ENCODE measurements at places on chromosomes 5 and 9.

DNA sequence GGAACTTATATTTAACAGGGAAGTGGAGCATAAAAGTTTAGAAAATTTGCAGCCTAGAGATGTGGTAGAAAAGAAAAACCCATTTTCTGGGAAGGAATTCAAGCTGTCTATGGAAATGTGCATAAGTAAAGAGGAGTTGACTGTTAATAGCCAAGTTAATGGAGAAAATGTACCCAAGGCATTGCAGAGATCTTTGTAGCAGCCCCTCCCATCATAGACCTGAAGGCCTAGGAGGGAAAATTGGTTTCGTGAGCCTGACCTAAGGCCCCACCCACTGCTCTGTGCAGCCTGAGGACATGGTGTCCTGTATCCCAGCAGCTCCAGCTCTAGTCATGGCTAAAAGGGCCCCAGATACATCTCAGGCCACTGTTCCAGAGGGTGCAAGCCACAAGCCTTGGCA lies 772.4 kb upstream of the RIOK2 start:
- DNase-seq = no peak

DNA sequence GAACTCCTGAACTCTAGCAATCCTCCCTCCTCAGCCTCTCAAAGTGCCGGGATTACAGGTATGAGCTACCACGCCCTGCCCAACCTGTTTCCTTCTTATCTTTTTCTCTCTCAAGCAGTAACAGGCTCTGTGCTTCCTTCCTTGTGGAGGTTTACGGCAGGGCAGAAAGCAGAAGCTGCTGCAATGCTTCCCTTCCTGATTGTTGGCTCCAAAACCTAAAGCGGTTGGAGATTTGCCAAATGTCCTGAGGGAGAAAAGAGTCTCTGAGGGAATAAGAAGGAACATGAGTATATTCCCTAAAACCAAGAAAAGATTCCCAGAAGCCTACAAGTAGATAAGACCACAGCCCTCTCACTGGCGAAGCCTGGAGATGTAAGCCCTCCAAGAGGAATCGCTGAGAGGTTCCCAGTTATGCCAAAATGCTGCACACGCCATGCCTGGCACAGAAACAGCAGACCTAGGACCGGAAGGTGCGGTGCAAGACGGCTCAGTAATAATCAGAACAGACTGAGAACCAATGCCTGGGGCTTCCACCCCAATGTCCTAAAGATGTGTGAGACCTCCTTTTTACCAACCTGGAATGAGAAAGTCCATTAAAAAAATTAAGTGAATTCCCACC lies 73.2 kb downstream of the APTX start:
- DNase-seq = peak; percentile 36

GRCh38 chr9:112819635-112820496 lies 69.3 kb downstream of the SNX30 start:
- DNase-seq = peak; percentile 57

- DNase-seq = no peak
Measured at GRCh38 chr5:140977003-140977402, 10.7 kb downstream of the PCDHAC2 start.

DNA sequence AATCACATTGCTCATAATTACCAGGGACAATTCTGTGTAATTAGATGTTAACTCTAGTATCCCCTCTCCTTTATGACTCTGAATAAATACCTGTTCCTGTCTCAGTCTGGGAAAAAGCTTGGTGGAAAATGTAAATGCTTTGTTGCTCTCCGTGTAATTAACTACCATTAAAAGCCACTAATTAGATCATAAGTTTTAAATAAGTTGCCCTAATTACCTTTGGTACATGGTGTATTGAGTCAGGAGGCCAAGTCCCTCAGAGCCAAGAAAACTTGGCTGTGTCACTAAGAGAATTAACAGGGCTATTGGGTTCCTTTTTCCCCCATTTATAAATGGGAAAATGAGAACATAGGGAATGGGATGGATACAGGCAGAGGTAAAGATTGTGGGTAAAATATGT lies 617.6 kb downstream of the TLR4 start:
- DNase-seq = no peak

- peak; percentile 8 for DNase-seq
Measured at GRCh38 chr5:117657541-117657940, 1082.9 kb upstream of the SEMA6A start.

GRCh38 chr9:68489646-68490045 lies 51.0 kb downstream of the TMEM252 start:
- DNase-seq = peak; percentile 53

GRCh38 chr9:101995231-101995630 lies 256.8 kb upstream of the GRIN3A start:
- no peak for DNase-seq

DNA sequence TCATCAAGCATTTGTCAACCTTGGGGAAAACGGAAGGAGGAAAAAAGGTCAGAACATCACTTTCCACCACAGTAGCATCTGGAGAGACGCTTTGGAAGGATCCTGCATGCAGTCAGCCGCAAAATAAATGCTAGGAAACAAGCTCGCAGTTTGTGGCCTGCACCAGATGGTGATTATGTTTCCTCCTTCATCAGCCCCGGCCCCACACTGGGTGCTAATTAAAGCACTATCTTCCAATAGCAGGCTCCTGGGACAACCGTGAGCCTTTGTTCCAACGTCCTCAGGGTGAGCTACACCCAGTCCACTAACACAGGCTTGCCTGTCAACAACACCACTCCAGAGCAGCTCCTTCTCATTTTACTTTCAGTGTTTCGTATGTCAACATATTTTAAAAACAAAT lies 64.0 kb downstream of the RNF130 start:
- no peak for DNase-seq

- no peak for DNase-seq
Measured at GRCh38 chr9:14585730-14586473, 107.3 kb downstream of the ZDHHC21 start.

- no peak for DNase-seq
Measured at GRCh38 chr9:15154677-15155076, 152.3 kb downstream of the TTC39B start.

GRCh38 chr9:98993570-98993945 lies 49.9 kb downstream of the COL15A1 start:
- DNase-seq = no peak

GRCh38 chr5:168135897-168136296 lies 155.5 kb upstream of the WWC1 start:
- no peak for DNase-seq

DNA sequence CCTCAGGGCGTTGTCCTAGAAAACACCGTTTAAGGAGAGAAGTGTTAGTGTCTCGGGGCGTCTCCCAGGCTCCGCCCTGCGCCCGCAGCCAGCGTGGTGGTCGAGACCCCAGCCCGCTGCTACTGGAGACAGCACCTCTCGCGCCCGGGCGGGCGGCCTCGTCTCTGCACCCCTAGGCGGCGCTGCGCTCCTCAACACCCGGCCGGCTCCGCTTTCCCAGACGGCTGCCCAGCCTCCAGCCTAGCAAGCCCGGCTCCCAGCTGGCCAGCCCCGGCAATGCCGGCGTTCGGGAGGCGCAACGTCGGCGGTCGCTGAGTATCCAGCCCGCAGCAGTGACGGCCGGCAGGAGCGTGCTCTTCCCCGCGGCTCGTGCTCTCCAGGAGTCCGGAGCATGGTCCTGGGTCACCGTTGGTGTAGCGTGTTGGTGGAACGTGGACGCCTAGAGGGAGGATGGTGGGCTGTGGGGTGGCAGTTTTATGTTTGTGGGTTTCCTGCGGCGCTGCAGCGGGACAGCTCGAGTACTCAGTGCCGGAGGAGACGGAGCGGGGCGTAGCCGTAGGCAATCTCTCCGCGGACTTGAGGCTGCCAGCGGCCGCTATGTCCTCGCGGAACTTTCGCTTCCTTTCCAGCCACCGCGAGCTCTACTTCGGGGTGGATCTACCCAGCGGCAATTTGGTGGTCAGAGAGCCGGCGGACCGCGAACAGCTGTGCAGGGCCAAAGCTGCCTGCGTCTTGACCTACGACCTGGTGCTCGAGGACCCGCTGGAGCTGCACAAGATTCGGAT lies 536 bp downstream of the PCDHAC1 start:
- DNase-seq = peak; percentile 11

DNA sequence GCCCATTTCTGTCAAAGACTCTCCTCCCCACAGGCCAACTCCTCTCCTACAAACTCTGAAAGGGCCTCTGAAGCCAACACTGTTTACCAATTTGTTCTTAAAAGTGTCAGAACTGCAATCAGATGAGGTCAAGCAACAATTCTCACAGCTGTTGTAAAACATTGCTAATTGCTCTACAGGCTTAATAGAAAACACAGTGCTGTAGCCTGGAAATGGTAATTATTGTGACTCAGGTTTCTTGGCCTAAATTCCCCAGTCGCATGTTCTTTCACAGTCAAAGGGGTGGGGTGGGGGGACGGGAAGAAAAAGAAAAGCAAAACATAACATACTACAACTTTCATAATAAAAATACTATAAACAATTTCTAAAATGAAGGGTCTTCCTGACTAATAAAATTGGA lies 343.2 kb downstream of the DMAC1 start:
- no peak for DNase-seq

GRCh38 chr5:60886158-60886557 lies 42.1 kb upstream of the ELOVL7 start:
- no peak for DNase-seq

DNA sequence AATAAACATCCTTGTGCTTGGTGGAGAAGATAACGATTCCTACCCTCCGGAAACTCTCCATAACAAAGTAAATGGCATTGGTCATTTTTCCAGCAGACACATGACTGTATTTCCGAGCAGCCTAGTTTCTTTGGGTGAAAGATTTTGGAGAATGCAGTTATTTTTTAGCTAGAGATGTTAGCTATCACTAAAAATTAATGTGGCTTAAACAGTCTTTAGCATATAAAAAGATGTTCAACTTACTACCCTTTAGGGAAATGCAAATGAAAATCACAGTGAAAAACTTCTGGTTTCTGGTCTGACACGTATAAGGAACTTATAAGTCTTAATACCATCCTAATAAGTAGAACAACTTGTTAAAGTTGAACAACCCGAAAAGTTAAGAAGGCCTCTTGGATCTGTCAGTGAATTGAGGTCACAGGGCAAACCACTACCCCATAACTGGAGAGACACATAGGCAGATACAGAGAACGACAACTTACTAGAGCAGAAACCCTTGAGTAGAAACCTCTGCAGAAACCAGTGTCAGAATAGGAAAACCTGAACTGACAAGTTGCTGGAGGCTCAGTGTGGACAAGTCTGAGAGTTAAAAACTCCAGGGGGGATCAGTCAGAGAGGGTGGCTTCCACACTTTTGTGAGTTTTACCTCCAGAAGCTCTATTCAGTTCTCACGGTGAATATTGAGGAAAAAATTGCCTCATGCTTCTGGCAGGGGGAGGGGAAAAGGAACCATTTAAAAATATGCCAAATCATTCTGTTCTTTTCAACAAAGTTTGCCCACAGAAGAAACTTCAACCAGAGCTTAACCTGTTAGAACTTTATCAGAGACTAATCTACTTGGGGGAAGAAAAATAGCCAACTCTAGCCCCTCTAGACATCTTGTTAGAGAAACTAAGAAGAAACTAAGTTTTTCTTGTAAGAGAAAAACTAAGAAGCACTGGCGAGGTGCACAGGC lies 325.2 kb upstream of the RPS23 start:
- DNase-seq = no peak

GRCh38 chr5:139494832-139495231 lies 12.3 kb upstream of the STING1 start:
- peak; percentile 65 for DNase-seq

DNA sequence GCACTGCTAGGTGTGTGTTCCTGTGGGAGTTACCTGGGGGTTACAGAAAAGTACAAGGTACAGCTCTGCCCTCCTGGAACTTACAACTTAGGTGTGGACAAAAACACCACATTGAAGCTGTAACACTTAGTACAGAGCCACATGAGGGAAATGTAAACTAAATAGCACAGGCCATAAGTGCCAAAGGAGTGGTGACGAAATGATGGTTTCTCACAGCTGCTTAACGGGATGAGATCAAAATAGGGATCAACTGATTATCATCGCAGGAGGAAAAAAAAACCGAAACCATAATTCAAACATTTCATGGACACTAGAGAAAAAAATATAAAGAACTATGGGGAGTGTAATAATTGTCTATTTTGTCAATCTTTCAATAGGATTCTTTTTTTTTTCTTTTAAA lies 5.9 kb downstream of the LIX1 start:
- no peak for DNase-seq

DNA sequence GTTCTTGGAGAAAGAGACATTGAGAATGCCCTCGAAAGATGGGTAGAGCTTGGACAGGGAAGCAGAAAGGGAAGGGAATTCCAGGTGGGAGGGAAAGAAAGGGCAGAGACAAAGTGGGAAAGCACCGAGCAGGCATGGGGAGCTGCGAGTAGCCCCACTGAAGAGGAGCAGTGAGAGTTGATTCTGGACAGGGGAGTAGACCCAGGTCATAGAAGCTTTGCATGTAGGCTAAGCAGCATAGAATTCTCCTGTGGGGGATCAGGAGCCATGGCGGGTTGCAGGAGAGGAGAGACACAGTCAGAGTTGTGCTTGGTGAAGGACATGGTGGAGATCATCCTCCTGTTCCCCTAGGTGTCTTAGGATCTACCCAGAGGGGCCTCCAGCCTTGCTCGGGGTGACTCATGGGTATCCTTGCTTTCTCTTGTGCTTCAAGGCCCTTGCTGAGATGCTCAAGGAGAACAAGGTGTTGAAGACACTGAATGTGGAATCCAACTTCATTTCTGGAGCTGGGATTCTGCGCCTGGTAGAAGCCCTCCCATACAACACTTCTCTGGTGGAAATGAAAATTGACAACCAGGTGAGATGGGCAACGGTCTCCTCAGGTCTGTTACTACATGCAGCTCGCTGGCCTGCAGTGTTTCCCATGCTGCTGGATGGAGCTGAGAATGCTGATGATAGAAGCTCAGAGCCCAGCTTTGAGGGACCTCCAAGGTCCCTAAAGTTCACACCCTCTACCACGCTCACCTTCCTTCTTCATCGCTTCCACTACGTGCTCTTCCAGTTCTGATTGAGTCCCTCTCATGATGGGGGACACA lies 64.5 kb downstream of the TSTD2 start:
- DNase-seq = no peak

DNA sequence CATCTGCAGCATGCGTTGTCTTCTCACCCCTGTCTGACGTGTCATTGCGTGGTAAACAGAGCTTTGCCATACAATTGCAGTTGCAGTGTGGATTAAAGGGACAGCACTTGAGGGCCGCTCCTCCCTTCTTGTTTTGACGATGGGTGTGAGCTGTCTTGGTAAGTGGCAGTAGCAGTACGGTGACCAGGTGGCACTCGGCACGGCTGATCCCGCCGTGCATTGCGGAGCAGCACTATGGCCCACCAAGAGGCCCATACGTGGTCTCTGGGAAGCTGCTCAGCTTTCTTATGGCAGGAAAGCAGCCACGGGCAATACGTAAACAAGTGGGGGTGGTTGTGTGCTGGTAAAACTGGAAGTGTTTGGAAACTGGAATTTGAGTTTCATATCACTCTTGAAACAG lies 25.1 kb downstream of the EHMT1 start:
- no peak for DNase-seq

DNA sequence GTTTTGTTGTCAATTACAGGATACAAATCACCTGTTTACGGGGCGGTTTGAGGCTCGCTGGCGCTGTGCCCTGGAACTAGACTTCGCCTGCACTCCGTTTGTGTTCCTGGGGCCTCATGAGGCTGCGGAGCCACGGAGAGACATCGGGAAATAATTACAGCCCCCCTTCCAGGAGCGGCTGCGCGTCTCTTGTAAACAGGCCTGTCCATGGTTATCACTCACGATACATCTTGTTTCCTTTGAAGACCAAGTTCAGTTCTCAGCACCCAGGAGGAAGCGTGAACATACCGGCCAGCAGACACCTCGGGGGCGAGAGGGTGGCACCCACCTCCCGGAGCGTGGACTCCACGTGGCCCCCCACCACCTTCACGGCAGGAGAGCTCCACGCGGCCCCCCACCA lies 297.1 kb upstream of the IRX4 start:
- DNase-seq = no peak
